Stimulated activated CD8-positive, alpha-beta memory T cell treated with anti-CD3 and anti-CD28 coated beads, Interleukin-7, amount 100 ng/mL, for 1 hour (primary cell): ENCODE measurements at places on chromosomes 16 and 17.

GRCh38 chr17:36188891-36189306, 7.7 kb downstream of the CCL3L1 start:
- DNase-seq: no peak

DNA sequence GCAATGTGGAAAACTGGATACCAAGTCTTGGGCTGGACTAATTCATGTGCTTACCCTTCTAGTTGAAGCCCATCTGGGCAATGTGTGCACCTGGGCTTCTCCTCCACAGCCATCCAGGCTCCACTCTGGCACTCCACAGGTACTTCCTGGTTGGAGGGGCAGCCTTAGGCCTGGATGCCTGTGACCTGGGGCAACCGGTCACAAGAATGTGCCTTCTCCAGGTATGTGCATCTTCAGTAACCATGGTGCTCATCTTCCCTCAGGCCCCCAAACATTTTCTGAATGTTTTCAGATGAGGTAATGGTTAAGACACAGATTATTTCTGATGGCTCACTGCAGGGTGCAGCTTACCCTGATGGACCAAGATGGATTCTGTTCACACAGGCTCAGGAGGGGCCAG, 11.1 kb downstream of the C16orf86 start:
- DNase-seq: no peak

GRCh38 chr16:54402270-54402669, 115.7 kb upstream of the IRX3 start:
- no peak for DNase-seq

DNA sequence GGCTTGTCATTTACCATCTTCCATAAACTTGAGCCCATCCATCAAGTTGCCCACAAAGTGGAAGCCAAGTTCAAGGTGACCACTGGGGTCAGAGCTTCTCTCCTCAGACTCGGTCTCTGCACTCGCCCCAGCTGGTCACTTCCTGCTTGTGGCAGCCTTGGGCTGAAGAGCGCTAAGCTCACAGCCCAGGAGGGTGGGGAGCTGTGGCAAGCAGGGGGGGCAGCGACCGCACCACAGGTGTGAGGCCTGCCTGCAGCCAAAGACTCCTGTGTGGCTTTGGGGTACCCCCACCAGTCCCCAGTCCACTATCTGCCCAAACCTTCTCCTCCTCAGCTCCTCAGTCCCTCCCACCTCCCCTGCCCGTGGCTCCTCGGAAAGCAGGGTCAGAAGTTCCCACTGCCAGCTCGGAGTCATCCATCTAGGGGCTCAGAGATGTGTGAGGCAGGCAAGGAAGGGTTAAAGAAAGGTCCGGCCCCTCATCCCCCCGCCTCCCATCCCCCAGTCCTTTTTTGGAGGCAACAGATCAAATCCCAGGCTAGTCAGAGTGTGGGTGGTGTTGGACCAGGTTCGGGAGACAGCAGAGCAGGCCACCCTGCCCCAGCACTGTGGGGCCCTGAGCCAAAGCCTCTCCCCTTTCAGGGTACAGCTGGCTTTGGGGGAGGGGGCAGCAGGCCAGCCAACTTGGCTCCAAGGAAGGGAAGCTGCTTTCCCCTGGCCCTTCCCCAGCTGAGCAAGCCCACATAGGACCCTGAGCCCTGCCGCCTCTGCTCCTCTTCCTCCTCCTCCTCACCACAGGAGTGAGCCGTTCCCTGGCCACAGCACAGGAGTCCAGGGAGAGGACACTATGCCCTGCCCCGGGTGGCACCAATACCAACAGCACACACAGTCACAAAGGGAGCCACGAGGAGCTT, 3.2 kb downstream of the CSF3 start:
- no peak for DNase-seq

DNA sequence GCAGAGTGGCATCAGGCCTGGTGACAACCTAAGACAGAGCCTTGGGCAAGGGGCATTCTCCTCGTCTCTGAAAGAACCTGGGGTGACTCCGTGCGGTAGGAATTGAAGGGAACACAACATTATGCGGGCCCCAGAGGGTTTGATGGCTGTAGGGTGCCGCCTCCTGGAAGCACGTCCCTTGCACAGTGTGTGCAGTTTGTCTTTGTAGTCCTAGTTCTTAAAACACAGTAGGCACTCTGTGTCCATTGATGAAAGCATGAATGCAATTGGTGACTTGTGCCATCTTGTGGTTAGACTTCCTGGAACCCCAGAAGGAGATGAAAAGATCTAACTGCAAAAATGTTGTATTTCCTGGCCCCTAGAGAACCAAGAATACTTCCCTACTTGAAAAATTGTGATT, 279.8 kb downstream of the UTP18 start:
- DNase-seq: no peak

GRCh38 chr17:61645920-61646319, 54.9 kb upstream of the NACA2 start:
- no peak for DNase-seq

GRCh38 chr16:81181013-81181720, 57.3 kb upstream of the BCO1 start:
- DNase-seq: no peak

GRCh38 chr16:17696616-17697015, 225.9 kb upstream of the XYLT1 start:
- no peak for DNase-seq

DNA sequence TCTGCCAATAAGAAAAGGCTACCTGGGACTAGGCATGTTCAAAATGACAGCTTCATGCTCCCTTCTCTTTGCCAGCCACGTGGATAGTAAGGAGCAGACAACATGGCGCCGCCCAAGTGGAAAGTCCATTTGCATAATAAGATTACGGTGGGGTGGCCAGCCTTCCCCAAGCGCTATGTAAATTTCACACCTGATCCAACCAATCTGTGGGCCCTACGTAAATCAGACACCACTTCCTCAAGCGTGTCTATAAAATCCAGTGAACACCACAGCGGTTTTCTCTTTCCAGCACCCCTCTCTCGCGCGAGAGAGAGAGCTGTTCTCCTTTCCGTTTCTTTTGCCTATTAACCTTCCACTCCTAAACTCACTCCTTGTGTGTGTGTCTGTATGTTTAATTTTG, 140.3 kb upstream of the ERCC4 start:
- DNase-seq: no peak
